ENCODE measurements at places on chromosomes 7 and 10. TPM values are rescaled to one million over a fixed set of nuclear protein-coding genes. Genes with fewer than 3 reads are reported as not detected.

The C7orf57 gene
- total RNA-seq = 0.11 TPM

The NOLC1 gene
- total RNA-seq = 109 TPM

The FAM25G gene
- total RNA-seq = not detected

The CPA5 gene
- total RNA-seq = 1.7 TPM

The HABP2 gene
- total RNA-seq = not detected

The PILRA gene
- total RNA-seq = 11.5 TPM
